ENCODE measurements at places on chromosomes 6 and 20.

GRCh38 chr6:2794171-2794730 lies 29.1 kb downstream of the WRNIP1 start:
- no peak for ATAC-seq

GRCh38 chr20:50261471-50262212 lies 71.0 kb downstream of the CEBPB start:
- no peak for ATAC-seq

- ATAC-seq = no peak
These were observed 28.7 kb downstream of the TMEM242 start for GRCh38 chr6:157294654-157295053.

GRCh38 chr20:52383995-52384621 lies 192.5 kb upstream of the ZFP64 start:
- no peak for ATAC-seq

- ATAC-seq = no peak
These were observed 7.5 kb upstream of the CD164 start for GRCh38 chr6:109389650-109390274.

- no peak for ATAC-seq
These were observed 3.5 kb downstream of the TBPL1 start for GRCh38 chr6:133956416-133957049.

DNA sequence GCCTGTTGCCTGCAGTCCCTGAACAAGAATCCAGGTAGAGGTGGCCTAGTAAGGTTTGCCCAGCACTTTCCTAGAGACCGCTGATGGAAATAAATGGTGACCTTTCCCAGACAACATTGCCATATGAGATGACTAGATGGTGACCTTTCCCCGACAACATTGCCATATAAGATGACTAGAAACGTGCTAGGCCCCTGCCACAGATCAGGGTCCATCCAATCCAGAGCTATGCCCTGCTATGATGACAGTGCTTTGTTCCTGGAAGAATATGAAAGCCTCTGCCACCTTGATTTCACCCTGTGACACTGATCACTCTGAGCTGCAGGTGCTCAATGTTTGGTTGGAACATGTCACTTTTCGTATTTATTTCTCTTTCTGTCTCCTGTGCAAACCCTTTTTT lies 133.8 kb upstream of the SPTLC3 start:
- no peak for ATAC-seq
